Suppressor macrophage treated with lipopolysaccharide for 4 hours (primary cell): ENCODE measurements at places on chromosomes 2 and 18.

DNA sequence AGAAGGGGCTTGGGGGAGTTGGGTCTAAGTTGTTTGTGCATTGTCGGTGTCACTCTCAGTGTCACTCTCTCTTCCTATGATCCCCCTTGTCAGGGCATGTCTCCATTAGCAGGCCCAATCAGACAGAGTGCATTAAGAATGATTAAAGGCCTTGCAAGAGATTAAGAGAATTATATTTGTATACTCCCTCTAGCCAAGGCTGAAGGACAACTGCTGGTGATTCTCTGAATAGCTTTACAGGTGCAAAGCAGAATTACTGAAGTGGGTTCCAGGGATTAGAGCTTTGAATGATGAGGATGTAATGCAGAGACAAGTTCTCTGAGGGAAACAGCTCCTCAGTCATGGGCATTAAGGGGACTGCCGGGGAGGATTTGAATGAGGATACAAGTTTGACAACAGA is 104.8 kb upstream of the LGALSL start:
- DNase-seq: no peak

DNA sequence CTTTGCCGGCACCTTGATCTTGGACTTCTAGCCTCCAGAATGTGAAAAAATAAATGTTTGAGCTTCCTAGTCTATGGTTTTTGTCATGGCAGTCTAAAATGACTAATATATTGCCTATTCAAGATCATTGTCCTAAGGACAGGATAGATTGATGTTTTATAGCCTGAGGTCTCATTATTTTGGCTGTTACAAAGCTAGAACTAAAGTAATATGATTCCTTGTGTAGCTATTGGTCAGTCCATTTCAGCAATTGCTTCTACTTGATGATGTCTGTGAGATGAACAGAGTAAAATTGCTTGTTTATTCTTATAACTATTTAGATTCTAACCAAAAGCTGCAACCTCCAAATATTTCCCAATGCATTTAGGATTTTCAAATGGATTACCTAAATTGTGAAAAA is 145.0 kb downstream of the HRH4 start:
- no peak for DNase-seq

DNA sequence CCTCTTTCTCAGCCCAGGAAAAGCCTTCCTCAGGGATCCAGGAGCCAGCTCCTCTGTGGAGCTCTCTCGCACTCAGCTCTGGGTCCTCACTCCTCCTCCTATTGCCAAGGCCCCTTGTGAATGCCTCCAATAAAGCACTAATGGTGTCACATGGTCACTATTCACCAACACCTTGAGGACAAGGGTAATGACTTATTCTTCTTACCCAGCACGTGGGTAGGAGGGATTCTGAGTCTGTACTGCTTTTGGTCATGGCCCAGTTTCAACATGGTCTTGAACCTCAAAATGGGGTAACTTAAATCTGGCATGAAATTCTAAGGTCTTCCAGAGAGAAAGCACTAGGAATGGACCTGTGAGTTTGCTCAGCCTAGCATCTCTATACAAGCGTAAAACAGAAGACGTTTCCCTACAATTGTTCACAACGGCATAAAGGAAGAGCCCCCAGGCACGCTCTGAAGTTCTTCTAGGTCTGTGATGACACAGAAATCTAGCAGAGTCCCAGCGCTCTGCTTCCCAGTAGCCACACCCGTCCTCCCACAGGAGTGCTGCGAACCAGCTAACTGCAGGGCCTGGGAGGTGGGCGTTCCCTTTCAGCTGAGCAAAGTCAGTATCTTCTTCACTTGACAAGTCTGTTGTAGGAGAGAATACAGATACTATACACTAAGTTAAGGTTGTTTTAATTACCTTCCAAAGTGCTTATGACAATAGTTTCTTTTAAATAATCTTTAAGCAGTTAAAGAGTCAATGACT is 14.6 kb upstream of the KIDINS220 start:
- no peak for DNase-seq

DNA sequence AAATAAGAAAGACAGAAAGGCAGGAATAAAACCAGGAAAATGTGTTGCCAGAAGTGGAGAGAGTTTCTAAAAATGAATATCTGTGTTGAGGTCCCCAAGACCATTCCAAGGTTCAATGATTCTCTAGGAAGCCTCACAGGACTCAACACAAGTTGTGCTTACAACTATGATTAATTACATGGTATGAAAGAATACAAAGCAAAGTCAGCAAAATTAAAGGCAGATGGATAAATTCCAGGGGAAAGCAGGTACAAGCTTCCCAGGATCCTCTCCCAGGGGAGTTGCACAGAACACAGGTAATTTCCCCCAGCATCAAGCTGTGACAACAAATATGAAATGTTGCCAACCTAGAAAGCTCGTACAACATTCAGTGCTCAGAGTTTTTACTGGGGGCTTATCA is 154.4 kb upstream of the HNMT start:
- DNase-seq: no peak

GRCh38 chr2:177335917-177336450 is 56.6 kb upstream of the AGPS start:
- no peak for DNase-seq

DNA sequence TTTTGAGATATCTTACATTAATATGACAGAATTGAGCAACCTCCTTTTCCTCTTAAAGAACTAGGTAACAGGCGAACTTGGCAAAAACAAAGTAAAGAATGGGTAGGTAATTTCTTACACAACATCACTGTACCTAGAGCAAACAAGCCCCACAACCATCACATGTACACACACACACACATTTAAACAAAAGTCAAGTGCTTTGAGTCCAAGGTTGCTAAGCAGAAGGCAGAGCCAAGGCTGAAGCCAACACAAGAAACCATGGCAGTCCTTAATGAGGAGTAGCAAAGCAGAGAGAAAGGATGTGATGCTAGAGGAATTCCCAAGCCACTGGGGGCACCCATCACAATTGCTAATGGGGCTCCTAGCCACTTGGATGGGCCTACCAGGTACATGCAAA is 164.1 kb downstream of the PAX3 start:
- DNase-seq: no peak

DNA sequence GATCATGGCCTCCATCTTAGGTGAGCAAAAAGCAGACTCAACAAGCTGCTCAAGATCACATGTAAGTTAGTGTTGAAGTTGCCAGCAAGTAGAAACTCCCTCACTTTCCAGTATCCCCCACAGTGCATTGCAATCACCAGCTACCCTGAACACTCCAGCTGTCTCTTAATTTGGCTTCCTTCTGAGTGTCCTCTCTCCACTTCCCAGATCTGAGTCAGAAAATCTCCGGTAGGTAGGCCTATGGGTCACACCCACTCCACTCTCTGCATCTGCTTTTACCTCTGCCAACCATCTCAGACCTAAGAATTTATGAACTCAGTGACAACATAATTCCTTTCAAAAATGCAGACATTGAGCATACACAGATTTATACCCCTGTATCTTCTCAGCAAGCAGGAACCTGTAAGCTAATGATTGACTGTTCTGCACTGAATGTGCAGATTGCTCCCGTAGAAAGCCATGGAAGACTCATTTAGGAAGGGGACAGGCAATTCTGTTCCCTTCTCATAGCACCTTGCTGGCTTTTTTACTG is 656.9 kb downstream of the EPHA4 start:
- DNase-seq: no peak

DNA sequence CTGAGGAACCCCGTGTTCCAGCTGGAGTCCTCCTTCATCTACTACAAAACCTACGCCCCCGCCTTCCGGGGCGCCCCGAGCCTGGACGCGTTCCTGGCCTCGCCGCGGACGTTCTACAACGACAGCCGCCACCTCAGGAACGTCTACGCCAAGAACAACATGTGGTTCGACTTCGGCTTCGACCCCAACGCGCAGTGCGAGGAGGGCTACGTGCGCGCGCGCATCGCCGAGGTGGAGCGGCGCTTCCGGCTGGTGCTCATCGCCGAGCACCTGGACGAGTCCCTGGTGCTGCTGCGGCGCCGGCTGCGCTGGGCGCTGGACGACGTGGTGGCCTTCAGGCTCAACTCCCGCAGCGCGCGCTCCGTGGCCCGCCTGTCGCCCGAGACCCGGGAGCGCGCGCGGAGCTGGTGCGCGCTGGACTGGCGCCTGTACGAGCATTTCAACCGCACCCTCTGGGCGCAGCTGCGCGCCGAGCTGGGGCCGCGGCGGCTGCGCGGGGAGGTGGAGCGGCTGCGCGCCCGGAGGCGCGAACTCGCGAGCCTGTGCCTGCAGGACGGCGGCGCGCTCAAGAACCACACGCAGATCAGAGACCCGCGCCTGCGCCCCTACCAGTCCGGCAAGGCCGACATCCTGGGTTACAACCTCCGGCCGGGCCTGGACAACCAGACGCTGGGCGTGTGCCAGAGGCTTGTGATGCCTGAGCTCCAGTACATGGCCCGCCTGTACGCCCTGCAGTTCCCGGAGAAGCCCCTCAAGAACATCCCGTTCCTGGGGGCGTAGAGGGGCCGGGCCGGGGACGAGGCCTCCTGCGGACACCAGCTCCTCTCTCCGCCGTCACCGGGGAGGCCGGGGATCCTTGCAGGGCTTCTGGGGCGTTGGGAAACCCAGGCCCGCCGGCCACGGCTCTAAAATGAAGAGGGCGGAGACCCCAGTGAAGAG is 5.3 kb upstream of the NEU4 start:
- peak; percentile 37 for DNase-seq

GRCh38 chr2:94960266-94960665 is 65.2 kb upstream of the MAL start:
- no peak for DNase-seq

- DNase-seq: no peak
Measured at GRCh38 chr2:207266648-207267047, 100.9 kb upstream of the KLF7 start.

DNA sequence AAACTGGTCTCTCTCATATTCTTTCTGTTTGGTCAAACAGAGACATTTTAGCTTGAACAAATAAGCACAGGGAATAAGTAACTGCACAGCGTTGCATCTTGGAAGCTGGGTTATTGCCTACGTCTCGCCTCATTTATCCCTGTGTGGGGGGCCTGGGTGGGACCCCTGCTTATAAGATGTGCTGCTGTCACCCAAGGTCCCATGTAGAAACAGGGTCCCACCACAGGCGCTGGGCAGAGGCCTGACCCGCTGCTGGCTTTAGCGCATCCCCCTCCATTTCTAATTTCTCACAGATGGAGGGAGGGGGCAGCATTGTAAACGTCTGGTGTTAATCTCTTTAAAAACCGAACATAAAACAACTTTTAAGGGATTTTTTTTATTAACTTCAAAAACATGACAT is 207.8 kb downstream of the HDAC4 start:
- no peak for DNase-seq

- DNase-seq: no peak
Measured at GRCh38 chr2:224432003-224432579, 30.2 kb upstream of the FAM124B start.

- DNase-seq: no peak
Measured at GRCh38 chr2:239445771-239446524, 45.1 kb upstream of the HDAC4 start.

- peak; percentile 71 for DNase-seq
Measured at GRCh38 chr2:223041527-223042109, 10.4 kb upstream of the KCNE4 start.

DNA sequence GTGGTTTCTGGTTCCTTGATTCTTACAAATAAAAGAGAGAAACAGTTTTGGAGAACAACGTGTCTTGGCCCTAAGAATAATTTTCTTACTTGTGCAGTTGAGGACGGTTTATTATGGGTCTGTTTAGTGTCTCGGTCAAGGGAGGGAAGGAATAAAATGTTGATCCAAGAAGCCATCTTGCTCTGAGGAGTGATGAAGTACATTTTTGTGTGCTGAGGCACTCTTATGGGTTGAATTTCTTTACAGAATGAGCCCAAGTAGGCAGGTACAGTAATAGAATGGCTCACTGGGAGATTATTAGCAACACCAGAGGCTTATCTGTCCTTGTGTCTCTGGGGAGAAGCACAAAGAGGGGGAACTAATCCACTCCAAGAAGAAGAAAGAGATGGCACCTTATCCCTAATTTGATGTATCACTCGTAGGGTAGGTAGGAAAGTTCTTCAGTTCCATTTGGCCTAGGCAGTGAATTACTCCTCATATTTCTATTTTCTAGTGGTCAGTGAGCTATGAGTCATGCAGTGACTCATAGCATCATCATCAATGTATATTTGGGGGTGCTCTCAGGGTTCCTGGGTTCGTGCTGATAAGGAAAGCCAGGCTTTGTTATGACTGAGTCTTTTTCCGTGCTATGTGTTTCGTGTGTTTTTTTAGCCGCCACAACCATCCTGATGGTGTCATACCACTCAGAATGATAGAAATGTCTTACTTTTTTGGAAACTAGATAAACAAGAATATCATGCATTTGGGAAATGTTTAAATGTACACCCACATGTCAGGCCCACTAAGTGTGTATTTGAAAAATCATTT is 250.1 kb upstream of the CTAGE1 start:
- DNase-seq: no peak

GRCh38 chr2:30481323-30481800 is 34.3 kb downstream of the LCLAT1 start:
- peak; percentile 82 for DNase-seq

DNA sequence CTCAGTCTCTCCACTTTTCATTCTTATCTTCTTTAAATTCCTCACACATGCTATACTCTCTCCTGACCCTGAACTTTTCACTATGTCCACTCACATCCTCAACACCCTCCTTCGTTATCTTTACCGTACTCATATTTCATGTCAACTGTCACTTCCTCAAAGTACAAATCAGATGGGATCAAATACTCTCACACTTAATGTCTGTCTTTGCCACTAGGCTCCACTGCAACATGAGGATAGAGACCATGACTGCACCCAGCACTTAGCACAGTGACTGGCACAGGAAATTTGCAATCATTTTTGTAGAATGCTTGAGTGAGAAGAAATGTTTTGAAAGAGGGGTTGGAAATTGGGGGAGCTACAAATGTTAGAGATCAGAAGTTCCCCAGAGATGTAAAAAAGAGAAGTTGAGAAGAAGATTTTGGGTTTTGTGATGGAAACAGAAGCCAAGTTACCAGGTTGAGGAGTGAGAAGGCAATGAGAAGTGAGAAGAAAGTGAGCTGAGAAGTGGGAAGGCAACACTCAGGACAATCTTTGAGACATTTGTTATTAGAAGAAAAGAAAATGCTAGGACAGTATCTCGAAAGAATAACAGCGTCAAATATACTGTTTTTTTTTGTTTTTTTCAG is 87.0 kb downstream of the CCDC141 start:
- DNase-seq: no peak

DNA sequence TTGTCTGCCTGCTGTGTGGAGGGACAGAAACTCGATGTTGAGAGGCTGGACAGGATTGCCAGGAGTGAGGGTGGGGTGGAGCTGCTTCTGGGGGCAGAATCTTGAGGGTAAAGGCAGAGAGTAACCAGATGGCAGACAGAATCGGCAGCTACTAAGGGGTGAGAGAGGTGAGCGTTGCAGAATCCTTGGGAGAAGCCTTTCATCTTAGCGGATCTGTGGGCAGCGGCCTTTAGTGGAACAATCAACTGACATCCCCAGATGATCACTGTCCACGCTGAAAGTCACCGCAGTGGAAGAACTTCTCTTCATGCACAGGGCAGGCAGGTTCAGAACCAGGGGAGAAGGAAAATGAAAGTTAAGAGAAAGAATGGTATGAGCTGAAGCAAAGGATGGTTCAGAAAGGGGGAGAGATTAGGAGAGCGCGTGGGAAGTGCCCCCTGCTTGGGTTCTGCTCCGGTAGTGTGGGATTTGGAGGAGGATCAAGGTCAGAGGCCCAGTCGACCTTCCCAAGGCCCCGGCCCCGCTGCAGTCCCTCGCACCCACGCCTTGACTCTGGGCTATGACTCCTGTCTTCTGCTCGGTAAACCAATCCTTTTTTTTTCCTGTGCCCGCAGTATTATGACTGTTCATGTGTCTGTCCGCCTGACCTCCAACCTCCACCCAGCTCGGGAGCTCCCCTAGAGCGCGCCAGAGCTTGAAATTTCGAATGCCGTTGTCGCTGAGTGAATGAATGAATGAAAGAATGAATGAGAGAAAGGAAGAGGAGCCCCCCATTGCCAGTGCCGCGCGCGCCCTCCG is 584 bp downstream of the BOLA3 start:
- peak; percentile 67 for DNase-seq
